Smooth muscle cell of the pulmonary artery (primary cell): ENCODE measurements at places on chromosomes 2 and 18. TPM values are rescaled to one million over a fixed set of nuclear protein-coding genes. Genes with fewer than 3 reads are reported as not detected.

PHOSPHO2 gene
- total RNA-seq, result 1.6 and 1.8 TPM in 2 replicates

HMSD gene
- 0.33 TPM in 1 of 2 replicates, not detected in the other for total RNA-seq

RPRM gene
- not detected in 2 replicates for total RNA-seq

REEP1 gene
- 0.07 and 0.33 TPM in 2 replicates for total RNA-seq

FAM161A gene
- 1.6 TPM in 2 replicates for total RNA-seq

SIX3 gene
- total RNA-seq, result not detected in 2 replicates

INHA gene
- total RNA-seq, result 0.26 and 0.43 TPM in 2 replicates

NLRC4 gene
- total RNA-seq, result 0.03 TPM in 1 of 2 replicates, not detected in the other

DNAH7 gene
- 0.46 and 3.1 TPM in 2 replicates for total RNA-seq

HOXD9 gene
- not detected in 2 replicates for total RNA-seq

GALNT13 gene
- total RNA-seq, result 0.20 and 1.5 TPM in 2 replicates

NCKAP5 gene
- total RNA-seq, result 0.76 and 5.7 TPM in 2 replicates

ALK gene
- total RNA-seq, result 0.07 TPM in 1 of 2 replicates, not detected in the other

LYG2 gene
- not detected in 2 replicates for total RNA-seq

ASB18 gene
- not detected in 2 replicates for total RNA-seq

IL1F10 gene
- not detected in 2 replicates for total RNA-seq

CCDC195 gene
- total RNA-seq, result not detected in 2 replicates

CNTNAP5 gene
- not detected in 2 replicates for total RNA-seq

DPY30 gene
- total RNA-seq, result 32.8 and 41.4 TPM in 2 replicates

GAL3ST2 gene
- total RNA-seq, result 0.33 and 0.46 TPM in 2 replicates

IL36G gene
- not detected in 2 replicates for total RNA-seq
